ENCODE measurements at places on chromosomes 2 and 18.

DNA sequence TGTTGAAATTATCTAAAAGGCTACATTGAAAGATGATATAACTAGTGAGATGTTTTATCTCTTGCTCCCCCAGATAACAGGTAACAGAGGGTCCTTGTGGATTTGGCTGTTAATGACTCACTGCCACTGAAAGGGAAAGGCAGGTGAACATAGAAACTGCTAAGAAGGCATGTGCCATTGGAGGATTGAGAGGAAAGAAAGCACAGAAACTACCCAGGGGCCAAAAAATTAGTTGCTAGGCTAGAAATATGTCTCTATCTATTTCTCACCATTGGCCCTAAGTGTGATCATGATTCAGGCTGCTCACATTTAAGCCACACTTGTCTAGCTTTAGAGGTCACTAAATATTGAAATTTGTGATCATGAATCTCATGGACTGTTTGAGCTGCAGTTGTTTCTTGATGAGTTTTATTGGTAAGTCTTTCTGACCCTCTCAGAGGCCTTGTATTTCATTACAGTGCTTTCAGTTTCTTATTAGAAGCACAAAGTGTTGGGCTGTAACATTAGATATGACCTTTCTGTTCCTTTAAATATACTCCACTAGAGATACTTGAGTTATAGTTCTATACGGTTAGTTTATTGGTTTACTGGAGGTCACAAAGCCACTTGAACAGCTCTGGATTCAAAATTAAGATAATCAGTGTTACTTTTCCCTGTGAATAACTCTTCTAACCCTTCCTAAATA lies 26.2 kb downstream of the NAB1 start:
- DNase-seq, result no peak

DNA sequence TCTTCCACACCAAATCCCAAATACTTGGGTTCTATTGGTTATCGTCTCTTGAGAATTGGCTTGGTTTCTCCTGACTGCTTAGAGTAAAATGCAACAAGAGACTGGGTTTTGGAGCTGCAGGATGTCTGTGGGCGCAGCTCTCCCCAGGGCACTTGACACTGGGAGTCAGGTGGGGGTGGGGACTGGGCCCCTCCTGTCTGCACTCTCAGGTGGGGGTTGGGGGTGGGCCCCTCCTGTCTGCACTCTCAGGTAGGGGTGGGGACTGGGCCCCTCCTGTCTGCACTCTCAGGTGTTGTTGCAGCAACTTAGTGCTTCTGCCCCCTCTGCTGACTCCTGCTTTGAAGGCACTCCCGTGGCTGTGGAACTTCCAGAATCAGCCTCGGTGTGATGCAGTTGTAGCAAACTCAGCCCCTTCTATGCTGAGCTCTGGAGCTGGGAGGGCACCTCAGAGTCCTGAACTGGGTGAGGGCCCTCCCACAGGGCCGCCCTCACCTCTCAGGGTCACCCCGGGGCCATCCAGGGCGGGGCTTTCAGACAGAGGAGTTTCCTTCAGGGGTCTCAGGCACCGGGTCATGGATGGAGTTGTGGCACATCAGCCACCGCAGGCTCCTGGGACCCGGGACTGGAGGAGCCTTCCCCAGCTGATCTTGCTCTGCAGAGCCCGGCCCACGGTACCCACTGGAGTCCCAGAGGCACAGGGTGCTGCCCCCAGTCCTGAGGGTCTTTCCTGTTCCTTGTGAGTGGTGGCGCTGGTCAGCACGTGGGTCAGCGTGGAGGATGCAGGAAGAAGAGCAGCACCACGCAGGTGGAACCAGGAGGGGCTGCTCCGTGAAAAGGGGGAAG lies 22.9 kb upstream of the CIDEA start:
- no peak for DNase-seq

- DNase-seq, result no peak
Measured at GRCh38 chr18:40250236-40250635, 1704.8 kb upstream of the PIK3C3 start.

GRCh38 chr18:57929922-57930321 lies 114.1 kb upstream of the NEDD4L start:
- DNase-seq, result no peak

DNA sequence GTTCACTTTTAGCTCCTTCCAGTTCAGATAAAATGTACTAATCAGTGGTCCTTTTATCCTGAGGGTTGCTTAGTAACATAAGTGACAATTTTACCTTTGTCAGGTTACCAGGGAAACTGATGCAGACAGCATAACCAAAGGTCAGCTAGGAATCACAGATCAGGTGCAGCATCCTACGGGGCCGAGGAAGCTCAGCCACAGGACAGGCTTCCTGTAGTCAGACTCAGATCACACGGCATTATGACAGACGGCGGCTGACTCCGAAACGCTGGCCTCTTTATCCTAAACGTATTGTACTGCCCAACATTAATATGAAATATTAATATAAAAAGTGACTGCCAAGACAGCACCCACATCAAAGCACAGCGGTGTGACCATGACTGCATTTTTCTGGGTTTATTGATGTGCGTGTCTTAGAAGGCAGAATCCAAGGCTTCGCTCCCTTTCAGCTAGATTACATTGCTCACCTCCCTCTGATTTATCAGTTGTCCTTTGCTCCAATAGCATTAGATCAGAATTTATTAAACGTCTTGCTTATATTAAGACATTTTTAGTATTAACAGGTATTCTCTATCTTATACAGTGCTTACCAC lies 444.5 kb downstream of the CMPK2 start:
- no peak for DNase-seq

- DNase-seq, result peak; percentile 0
Measured at GRCh38 chr2:122300758-122301157, 545.3 kb downstream of the TSN start.

DNA sequence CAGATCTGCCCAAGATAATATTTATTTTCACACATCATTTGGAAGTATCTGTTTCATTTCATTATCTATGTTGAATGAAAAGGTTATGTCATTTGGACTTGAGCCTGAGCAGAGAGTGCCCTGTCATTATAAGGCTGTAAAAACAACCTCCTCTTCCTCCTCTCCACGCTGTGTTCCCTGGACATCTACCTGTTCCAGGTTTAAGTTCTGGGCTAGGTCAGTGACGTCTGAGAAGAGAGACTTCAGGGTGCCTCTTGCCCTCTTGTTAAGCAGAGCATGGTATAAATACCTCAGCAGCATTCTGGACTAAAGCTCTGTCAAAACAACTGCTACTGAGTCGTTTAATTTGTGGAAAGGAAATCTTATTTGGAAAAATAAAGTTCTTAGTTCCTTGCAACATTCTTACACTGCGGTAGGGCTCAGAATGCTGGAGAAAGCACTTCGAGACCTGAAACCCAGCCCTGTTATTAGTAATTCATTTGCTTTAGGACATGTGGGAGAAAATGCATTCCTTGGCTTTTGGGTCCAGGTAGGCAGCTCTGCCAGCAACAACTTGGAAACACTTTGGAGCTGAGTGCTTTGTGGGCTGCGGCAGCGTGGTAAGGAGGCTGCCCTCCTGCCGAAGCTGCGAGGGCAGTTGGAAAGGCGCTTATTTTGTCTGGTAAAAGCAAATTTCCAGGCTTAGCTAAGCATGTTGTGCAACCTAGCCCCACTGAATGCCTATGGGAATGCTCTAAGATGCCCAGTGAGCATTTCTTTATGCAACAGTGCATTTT lies 91.8 kb upstream of the NEDD4L start:
- DNase-seq, result no peak

- no peak for DNase-seq
Measured at GRCh38 chr2:45813003-45813941, 161.8 kb downstream of the PRKCE start.

DNA sequence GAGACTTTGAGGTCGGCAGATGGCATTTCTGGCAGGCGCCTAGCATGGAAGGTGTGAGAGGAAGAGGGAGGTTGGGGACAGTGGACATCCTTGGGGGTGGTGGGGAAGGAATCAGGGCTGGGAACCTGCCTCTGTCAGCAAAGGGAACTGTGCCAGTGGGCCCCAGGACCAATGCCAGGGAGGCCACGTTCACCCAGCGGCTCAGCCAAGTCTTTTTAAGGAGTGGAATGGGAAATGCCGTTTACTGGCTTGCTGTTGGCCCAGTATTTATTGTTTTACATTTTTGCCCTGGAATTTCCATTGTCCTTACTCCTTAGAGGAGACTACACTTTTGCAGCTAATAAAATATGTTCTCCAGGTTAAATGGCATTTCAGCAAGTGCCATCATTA lies 135.2 kb downstream of the MCFD2 start:
- no peak for DNase-seq

- DNase-seq, result no peak
Measured at GRCh38 chr18:79427368-79428225, 31.9 kb downstream of the NFATC1 start.

DNA sequence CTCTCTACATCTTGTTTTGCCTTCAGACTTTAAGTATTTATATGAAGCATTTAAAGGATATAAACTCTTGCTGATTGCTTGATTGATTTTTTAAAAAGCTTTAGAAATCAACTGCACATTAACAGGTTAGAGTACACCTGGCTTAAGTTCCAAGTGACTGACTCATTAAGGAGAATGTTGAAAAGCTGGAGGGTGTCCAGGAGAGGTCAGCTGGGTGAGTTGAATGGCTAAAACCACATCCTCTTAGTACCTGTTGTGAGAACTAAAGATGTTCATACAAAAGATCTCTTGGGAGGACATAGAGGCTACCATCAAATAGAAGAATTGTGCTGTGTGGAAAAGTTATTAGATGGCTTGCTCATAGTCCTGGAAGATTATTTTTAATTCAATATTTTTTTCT lies 206.8 kb downstream of the TXNL1 start:
- DNase-seq, result no peak

DNA sequence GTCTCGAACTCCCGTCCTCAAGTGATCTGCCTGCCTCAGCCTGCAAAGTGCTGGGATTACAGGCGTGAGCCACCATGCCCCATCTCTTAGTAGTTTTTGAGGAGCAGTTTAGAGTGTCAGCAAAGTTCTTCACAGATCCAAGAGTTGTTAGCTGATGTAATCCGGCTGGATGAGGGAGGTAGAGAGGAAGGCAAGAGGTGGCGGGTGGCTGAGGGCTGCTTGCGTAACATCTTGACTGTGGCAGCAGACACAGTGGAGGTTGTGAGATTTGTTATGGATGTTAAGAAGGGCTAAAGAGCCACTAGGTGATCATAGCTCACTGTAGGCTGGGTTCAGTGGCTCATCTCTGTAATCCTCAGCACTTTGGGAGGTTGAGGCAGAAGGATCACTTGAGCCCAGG lies 19.5 kb upstream of the FAM136A start:
- no peak for DNase-seq

- no peak for DNase-seq
Measured at GRCh38 chr2:99911736-99912135, 230.7 kb downstream of the AFF3 start.

DNA sequence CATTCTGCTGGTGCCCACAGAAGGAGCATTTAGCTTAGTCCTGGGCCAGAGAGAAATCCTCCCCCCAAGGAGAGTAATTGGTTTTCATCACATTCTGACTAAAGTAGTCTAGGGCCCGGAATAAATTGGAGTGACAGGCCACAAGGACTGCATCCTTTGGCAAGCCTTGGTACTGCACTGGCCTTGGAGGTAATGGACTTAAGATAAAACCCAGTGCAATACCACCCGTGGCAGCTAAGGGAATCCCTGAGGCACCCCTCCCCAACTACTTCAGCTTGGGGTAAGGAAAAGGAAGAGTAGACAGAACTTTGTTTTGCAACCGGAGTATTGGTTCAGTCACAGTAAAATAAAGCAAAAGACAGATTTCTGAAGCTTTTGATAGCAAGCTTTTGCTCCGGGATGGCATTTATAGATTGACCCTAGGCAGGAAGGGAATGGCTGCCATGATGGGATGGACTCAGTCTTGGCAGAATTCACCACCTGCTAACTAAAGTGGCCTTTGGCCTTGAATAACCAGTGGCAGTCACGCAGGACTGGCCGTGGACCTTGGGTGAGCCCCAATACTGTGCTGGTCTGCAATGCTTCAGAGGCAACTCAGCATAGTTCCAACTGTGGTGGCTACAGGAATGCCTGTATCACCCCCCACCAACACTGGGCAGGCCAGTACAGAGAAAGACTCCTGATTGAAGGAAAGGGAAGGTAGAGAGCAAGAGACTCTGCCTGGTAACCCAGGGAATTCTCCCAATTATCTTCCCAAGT lies 14.1 kb downstream of the ORC4 start:
- no peak for DNase-seq

DNA sequence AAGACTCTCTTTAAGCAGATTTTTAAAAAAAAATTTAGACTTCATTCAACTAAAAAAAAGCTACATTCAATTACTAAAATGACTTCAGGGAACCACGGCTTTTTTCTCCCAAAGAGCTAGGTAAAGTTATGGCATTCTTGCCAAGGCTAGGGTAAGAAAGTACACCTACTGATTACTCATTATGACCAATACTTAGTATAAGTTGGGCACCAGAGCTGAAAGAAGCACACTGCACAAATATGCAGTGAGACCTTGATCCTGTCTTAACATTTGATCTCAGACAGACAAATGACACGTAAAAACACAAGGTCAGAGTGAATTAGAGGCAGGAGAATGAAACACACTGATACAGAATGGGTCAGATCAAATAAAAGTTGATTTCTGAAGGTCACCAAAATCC lies 88.7 kb downstream of the THADA start:
- no peak for DNase-seq

DNA sequence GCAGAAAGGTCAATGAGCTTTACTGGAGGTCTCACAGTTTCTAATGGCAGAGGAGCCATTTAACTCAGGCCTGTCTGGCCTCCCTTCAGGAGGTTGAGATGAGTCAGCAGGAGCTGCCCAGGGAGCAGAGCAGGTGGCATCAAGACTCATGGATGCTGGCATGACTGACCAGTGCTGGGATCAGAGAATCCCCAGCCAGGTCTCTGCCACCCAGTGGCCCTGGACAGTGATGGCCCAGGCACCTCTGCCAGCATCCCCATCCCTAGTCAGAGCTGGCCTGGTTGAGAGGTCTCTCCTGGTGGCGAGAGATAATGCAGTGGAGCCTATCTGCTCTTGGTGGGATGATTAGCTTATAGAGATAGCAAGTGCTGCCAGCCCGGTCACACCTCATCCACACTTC lies 43.1 kb downstream of the GYPC start:
- no peak for DNase-seq

DNA sequence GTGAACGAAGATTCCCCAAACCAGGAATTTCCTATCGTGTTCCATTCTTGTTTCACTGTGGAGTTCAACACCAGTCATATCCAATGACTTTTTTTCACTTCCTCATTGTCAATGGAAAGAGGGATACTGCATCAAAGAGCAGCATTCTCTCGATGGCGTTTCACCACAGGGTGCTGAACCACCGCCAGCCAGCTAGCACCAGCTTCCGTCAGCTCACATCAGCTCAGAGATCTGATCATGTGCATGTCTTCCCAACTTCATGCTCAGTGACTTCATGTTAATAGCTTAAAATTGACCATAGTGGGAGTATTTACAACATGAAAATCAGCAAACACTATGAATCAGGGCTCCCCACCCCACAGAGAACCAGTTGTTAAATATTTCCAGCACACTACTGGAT lies 359.9 kb downstream of the TNS1 start:
- no peak for DNase-seq

GRCh38 chr18:57768537-57769326 lies 34.4 kb downstream of the ATP8B1 start:
- no peak for DNase-seq

Data from activated CD4-positive, alpha-beta T cell treated with anti-CD3 and anti-CD28 coated beads, Interleukin-2, Interleukin-4, amounts not matched to agents 100 ng/mL and 50 ng/mL, durations not matched to agents 16 hours and 8 hours (primary cell).